Fibroblast of skin of back (primary cell): ENCODE measurements at places on chromosomes 7 and 10.

DNA sequence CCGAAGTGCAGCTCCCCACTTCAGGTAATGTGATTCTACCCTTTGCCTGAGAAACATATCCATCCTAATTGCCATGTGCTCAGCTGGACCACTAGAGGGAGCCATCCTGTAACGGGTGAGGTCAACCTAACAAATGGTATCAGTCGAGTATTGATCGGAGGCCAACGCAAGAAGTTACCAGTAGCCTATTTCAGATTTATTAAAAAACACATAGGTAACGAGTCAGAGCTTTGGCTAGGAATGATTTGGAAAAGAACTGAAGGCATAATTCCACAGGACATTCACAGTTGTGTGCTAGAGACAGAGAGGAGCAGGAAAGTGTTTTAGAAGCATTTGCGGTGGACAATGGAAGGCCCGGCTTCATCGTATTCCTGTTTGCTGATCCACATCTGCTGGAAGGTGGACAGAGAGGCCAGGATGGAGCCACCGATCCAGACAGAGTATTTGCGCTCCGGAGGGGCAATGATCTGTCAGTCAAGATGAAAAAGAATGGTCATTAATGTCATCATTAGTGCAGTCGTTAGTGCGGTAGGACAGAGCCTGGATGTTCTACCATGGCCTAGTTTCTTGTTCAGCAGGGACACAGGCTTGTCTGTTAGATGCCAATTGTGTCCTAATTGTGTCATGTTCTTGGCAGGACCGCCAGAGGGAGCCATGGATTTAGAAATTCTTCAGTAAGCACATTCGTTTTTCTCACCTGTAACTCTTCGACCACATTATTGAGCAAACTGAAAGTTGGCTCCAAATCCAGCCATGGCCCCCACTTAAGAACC is 17.5 kb downstream of the ACTA2 start:
- DNase-seq, result peak; percentile 70

- no peak for DNase-seq
These were observed 170.2 kb upstream of the CHRM2 start for GRCh38 chr7:136698231-136698630.

- no peak for DNase-seq
These were observed 253.8 kb upstream of the INHBA start for GRCh38 chr7:41956705-41957104.

GRCh38 chr7:22267930-22268615 is 88.9 kb downstream of the RAPGEF5 start:
- peak; percentile 3 for DNase-seq

GRCh38 chr10:103649654-103650423 is 156.3 kb downstream of the NEURL1 start:
- DNase-seq, result no peak

- DNase-seq, result peak; percentile 22
These were observed 73.3 kb upstream of the NFE2L3 start for GRCh38 chr7:26078437-26079336.

GRCh38 chr7:115066050-115066449 is 144.2 kb downstream of the MDFIC start:
- DNase-seq, result no peak

GRCh38 chr10:125005312-125006187 is 63.6 kb downstream of the ZRANB1 start:
- DNase-seq, result no peak

DNA sequence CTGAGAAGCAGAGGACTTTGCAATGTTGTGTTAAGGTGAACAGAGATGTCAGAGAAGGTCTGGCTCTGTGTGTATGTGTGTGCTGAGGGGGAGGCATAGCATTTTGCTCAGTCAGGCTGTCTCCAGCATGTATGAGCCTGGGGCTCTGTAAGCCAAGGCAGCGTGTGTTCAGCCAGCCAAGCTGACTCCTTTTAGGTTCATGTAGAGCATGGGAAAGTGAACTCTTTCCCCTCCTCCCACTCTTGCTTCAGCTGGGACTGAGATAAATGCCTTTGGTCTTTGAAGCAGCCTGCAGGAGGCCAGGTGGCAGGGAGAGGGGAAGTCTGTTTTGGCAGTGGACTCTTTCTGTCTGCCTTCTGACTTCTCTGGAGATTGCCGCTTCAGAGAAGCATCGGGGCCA is 3.8 kb downstream of the SFXN2 start:
- DNase-seq, result no peak

GRCh38 chr7:5827755-5828154 is 46.3 kb upstream of the RNF216 start:
- no peak for DNase-seq

DNA sequence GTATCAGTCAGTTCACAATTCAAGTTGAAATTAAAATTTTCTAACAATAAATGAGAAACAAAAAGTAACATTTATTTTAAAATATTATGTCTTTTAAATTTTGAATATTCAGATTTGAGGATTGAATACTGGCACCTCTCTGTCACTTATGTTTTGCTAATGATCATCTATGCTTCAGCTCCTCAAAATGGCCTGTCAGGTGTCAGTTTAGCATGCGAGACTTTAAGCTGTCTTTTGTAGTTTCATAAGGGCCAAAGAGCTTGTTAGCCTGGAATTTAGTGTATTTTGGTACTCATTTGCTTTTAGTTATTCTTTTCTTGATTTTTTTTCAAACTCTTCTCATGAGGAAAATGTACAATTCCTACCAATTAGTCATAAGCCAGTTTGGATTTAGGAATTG is 102.0 kb upstream of the RPA3 start:
- DNase-seq, result no peak

- no peak for DNase-seq
These were observed 34.0 kb downstream of the DUSP5 start for GRCh38 chr10:110531687-110532086.

GRCh38 chr10:51892965-51893658 is 193.7 kb upstream of the CSTF2T start:
- DNase-seq, result peak; percentile 12

GRCh38 chr7:4888161-4888560 is 4.6 kb upstream of the RADIL start:
- no peak for DNase-seq

DNA sequence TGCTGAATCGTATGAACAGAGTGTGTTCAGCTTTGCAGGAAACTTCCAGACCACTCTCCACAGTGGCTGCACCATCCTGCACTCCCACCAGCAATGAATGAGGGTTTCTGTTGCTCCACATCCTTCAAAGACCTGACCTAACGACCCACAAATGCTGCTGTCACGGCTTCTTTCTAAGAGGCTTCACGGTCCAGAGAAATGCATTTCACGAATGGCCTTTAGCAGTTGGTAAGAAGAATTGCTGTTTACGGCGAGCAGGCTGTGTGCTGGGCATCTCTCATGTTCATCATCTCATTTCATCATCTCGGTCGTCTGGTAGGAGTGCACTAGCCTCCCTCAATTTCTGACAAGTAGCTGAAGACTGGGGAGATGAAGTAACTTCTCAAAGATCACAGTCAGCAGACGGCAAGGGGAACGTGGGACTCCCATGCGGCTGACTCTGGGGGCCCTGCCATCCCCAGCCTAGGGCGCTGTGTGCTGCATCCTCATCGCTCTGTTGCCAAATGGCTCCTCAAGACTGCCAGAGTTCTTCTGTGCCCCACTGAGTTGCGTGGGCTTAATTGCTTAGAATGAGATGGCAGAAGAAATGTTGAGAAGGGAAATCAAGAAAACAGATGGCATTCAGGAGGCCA is 72.9 kb downstream of the ADARB2 start:
- no peak for DNase-seq

- DNase-seq, result no peak
These were observed 39.6 kb upstream of the CABCOCO1 start for GRCh38 chr10:61623161-61623560.

- DNase-seq, result peak; percentile 46
These were observed 80.8 kb upstream of the ADAM12 start for GRCh38 chr10:126468876-126469643.

GRCh38 chr7:50211130-50212015 is 93.1 kb upstream of the IKZF1 start:
- DNase-seq, result no peak

DNA sequence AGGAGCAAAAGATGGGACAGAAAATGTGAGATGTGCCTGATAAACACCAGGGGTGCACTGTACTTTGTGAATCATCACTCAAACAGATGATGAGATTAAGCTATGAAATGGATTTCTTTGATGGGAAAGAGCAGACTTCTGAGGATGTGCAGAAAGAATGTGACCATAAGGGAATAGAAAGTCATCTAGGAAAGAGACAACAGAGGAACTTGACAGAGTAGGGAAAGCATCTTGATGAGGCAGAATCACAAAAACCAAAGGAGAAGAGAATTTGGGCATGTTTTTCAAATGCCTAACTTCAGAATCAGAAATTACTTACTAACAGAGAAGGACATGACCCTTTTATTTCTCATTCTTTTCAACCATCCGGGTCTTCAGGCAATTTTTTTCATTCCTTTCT is 82.4 kb upstream of the LRRTM3 start:
- DNase-seq, result peak; percentile 71

- DNase-seq, result peak; percentile 49
These were observed at the start of gene HDAC9 for GRCh38 chr7:18495412-18496340. Gene HDAC9 (plus strand): TSS chr7:18495749. CDS start chr7:18496303, 554 bp downstream.

- DNase-seq, result peak; percentile 32
These were observed 186.1 kb upstream of the KAT6B start for GRCh38 chr10:74640134-74640921.

GRCh38 chr10:123236126-123236525 is 81.9 kb downstream of the BUB3 start:
- no peak for DNase-seq

- peak; percentile 11 for DNase-seq
These were observed 1024.8 kb downstream of the LRMDA start for GRCh38 chr10:76456197-76456596.

GRCh38 chr7:110442381-110442837 is 648.5 kb upstream of the LRRN3 start:
- DNase-seq, result peak; percentile 57

- no peak for DNase-seq
These were observed 295.2 kb downstream of the FRMD4A start for GRCh38 chr10:14035506-14035905.
